Osteoblast (primary cell): ENCODE measurements at places on chromosomes 5 and 9. TPM values are rescaled to one million over a fixed set of nuclear protein-coding genes. Genes with fewer than 3 reads are reported as not detected.
A peak's percentile ranks its signal among the peaks of the same experiment; 100 is the strongest.

Gene LECT2
- not detected in 2 replicates for total RNA-seq

DNA sequence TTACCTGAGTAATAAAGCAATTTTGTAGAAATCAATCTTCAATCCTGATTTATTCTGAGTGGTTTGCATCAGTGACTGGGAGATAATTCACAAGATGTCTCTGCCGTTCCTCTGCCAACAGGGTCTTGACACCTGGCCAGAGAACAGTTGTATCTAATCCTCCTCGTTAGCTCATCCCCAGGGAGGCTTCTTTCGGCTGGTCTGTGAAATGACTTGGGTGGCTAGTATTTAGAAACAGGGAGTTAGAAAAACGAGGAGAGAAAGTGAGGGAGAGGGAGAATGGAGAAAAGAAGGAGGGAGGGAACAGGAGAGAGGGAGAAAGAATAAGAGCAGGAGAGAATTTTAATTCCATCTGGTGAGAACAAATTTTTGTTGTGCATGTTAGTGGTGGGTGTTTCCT lies 600.2 kb upstream of the TLE4 start:
- DNase-seq = no peak

- no peak for DNase-seq
These were observed 75.1 kb upstream of the RANBP6 start for GRCh38 chr9:6090277-6091210.

DNA sequence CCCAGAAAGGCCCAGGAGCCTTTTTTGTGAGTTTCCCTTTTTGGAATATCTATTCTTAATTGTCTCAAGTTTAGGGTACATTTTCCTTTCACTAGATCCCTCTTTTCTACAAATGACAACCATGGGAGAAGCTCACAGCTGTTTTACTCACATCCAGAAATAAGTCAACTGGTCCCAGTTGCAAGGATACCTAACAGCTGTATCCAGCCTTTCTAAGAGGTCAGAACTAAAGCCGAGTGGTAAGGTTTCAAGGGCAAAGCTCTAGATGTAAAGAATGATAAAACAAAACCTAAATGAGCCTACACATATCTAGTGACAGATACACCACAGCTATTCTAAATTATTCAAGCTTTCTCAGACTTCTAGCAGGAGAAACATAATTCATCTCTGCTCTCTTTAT lies 4.4 kb downstream of the FGF10 start:
- DNase-seq = no peak

GRCh38 chr9:104961238-104961637 lies 33.3 kb upstream of the ABCA1 start:
- peak; percentile 53 for DNase-seq

DNA sequence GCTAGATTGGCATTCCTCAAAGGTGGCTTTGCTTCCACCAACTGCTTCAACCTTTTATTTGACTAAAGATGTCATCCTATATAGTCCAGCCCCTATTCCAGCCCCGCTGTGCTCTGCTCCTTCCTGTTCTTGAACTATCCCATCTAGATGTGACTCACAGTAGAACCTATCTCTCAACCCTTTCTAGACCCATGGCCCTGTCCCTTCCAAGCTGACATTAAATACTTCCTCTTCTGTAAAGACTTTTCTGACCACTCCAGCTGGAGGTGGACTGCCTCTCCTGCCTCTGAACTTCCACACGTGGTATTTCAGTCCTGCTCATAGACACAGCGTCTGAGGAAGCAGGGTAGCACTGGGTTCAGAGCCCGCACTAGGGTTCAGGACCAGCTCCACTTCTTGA lies 32.4 kb downstream of the OSTF1 start:
- DNase-seq = no peak
